CD4-positive, alpha-beta T cell treated with Interleukin-4 for 1 hour (primary cell): ENCODE measurements at places on chromosomes 2 and 18.
A peak's percentile ranks its signal among the peaks of the same experiment; 100 is the strongest.

DNA sequence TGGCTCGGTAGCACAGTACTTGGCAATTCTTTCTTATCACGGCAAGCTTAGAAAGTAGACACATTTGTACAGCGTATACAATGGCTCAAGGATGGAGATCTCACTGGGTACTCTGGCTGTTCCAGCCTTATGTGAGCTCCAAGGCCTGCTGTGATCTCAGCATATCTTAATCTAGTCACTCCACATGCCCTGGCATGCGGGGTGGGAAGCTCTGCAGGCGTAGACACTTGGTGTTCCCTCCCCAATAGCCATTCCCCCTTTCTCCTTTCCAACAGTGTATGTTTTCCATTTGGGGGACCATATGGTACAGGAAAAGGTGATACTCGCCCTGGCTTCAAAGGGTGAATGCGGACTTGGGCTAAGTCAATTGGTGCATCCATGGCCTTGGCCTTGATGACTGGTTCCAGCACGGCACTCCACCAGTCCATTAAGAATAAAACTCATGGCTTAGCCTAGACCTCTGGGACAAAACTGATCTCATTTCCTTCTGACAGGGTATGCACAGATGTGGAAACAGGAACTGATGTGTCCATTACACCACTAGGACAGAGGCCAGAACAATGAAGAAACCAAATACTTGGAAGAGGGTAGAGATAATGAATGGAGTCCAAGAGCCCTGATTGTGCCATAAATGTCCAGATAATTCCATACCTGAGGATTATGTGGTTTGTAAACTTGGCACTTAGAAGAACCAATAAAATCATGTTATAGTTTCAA, 28.4 kb downstream of the TGIF1 start:
- DNase-seq = no peak

- DNase-seq = no peak
Measured at GRCh38 chr2:120631724-120632123, 103.9 kb upstream of the GLI2 start.

DNA sequence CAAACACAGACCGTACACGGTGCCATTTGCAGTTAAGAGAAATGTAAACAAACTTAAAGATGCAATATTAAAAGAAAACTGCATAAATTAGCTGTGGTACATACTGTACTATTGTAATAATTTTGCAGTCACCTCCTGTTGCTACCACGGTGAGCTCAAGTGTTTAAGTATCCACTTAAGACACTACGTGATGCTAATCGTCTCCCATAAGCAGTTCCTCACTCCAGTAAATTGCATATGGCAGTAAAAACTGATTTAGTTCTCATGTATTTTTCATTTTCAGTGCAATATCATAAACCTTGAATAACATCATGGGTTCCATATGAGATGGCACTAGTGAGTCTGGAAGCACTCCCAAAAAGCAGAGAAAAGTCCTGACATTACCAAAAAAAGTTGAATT, 14.4 kb downstream of the CLEC4F start:
- no peak for DNase-seq

- no peak for DNase-seq
Measured at GRCh38 chr18:7358989-7359726, 128.3 kb downstream of the LRRC30 start.

GRCh38 chr2:220880623-220881596, 691.2 kb downstream of the EPHA4 start:
- DNase-seq = no peak

DNA sequence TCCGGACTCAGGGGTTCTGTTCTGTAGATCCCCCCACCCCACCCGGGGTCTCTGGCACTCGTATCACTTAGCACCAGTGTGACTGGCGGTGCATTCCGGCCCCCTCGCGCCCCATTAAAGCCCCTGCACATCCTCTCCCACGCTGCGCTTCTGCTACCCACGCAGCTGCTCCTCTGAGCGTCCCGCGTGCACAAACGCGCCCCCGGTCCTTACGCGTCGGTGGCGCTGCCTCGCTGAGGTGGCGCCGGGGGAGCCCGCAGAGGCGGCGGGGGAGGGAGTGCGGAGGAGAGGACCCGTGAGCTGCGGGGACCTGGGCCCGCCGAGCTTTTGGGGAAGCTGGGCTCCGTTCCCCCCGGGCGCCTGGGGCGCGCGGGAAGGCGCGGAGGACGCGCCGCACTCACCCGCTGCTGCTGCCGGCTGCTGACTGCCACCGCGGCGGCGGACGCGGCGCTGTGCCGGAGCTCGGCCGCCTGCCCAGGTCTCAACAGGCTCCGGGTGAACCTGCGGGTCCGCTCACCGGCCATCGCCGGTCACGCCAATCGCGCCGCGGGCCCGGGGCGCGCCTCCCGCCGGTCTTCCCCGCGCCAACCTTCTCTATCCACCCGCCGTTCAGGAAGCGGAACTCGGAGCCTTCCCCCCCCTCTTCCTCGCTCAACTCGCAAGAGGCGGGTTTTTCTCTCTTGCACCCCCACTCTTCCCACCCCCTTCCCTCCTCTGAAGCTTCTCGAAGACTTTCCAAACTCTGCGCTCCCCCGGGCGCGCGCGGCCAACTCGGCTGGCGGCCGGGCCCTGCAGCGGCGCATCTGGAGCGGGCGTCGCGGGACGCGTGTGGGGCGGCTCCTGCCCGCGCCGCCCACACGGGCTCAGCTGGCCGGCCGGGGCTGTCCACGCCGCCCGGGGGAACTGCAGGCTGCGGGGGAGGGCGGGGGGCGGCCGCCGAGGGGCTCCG, at the start of gene DOCK10:
DOCK10 (minus strand) TSS at position 618 of the 949 bp plus-strand sequence; CDS start at position 524, 94 bp downstream.
- peak; percentile 57 for DNase-seq

DNA sequence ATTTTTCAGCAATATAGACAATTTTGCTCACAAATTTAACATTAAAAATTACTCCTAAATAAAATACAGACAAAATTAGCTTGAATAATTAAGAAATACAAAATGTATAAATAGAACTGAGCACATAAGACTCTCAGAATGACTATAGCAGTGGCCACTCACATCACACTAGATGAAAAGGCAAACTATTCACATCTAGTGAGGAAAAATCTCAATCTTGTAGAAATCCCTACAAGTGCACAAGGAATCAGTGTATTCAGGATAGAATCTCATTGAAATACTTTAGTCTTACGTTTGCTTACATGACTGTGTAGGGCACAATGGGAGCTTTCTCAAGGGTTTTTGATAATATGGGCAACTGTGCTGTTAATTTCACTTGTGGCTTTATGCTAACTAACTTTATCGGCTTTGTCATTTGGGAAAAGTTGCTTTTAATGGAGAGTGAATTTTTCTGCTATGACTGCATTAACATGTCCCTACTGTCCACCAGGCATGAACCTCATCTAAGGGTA, 678.9 kb upstream of the LRRTM4 start:
- no peak for DNase-seq

DNA sequence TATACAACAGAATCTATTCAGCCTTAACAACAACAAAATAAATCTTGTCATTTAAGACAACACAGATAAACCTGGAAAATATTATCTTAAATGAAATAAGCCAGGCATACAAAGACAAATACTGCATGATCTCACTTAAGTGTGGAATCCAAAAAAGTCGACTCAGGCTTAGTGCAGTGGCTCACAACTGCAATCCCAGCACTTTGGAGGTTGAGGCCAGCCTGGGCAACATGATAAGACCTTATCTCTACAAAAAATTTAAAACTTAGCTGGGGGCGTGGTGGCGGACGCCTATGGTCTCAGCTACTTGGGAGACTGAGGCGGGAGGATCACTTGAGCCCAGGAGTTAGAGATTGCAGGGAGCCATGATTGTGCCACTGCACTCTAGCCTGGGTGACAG, 75.2 kb upstream of the RNU4ATAC start:
- no peak for DNase-seq

- no peak for DNase-seq
Measured at GRCh38 chr2:226211439-226211838, 588.2 kb downstream of the IRS1 start.

- DNase-seq = no peak
Measured at GRCh38 chr18:71798986-71799673, 745.0 kb downstream of the CBLN2 start.

- no peak for DNase-seq
Measured at GRCh38 chr2:222179592-222179991, 119.2 kb downstream of the PAX3 start.

DNA sequence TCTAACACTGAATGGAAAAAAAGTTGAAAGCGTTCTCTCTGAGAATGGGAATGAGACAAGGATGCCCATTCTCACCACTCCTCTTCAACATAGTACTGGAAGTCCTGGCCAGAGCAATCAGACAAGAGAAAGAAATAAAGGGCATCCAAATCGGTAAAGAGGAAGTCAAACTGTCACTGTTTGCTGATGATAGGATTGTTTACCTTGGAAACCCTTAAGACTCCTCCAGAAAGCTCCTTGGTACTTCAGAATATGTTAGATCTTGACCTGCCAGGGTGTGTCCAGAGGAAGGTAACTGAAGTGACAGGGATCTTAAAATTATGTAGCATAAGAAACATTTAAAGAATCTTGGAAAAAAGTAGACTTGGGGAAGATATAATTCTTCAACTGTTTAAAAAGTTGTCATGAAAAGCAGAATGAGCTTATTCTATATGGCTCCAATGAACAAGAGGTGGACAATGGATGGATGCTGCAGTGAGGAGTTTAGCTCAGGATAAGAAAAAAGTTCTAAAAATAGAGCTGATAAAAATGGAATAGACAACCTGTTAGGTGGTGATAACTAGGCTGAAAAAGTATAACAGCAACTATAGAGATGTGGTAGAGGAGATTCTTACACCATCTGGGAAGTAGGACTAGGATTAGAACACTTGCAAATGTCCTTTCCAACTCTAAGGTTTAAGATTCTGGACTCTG, 16.8 kb upstream of the SULT1C4 start:
- no peak for DNase-seq

DNA sequence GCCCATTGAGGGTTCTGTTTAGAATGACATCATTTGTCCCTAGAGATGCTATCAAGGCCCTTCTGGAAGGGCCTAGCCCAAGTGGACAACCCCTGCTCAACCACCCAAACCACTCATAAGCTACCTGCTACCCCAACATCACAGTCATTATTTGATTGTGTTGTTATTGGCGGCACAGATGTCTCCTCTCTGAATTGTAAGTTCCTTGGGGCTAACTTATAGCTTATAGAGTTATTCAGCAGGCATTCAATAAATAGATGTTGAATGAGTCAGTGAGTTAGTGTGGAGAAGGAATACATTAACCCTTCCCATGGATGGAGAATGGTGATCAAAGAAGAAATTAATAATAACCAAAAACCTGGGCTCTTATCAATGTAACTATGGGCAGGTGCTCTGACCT, 80.0 kb downstream of the ACAA2 start:
- no peak for DNase-seq

- no peak for DNase-seq
Measured at GRCh38 chr18:48927286-48928080, 23.3 kb downstream of the SMAD7 start.

GRCh38 chr2:128623776-128624761, 305.4 kb upstream of the HS6ST1 start:
- no peak for DNase-seq

DNA sequence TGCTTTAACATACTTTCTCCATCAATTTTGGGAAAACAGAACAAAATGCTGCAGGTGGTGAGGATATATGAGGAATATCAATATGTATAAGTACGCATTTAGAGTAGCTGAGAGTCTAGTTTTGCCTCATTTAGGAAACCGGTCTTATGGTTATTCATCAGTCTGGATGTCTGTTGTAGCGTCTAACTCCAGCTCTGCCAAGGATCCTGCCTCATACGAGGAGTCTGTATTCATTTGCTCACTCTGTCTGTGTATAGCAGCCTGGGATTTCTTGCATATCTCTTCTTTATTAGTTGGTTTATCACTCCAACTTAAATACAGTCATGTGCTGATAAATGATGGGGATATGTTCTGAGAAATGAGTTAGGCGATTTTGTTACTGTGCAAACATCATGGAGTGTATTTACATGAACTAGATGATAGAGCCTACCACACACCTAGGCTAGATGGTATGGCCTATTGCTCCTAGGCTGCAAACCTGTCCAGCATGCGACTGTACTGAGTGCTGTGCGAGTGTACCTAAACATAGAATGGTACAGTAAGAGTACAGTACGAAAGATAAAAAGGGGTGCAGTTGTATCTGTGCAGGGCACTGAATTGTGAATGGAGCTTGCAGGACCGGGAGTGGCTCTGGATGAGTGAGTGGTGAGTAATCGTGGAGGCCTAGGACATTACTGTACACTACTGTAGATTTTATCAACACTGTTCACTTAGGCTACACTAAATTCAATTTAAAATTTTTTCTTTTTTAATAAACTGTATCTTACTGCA, 148.1 kb downstream of the ZNF407 start:
- DNase-seq = no peak

GRCh38 chr18:62165583-62165982, 21.3 kb downstream of the PIGN start:
- no peak for DNase-seq

GRCh38 chr2:111940333-111941196, 42.2 kb downstream of the MERTK start:
- DNase-seq = no peak
